ENCODE measurements at places on chromosomes 1 and 21.
A peak's percentile ranks its signal among the peaks of the same experiment; 100 is the strongest.

DNA sequence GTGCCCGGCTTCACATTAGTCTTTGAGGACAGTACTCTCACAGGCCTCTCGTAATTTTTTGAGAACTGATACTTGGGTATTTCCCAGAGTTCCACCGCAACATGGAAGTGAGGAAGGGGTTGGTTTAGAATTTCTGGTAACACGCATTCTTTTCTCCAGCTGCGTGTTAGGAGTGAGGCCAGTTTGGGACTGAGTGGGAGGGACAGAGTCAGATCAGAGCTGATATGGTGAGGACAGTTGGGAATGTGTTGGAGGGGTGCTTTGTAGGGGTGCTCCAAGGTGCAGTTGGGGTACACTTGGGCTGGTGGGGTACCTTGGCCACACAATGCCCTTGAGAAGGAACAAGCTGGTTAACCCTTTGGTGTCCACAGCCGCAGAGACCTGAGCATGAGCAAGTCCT is 6.7 kb downstream of the FBXO6 start:
- DNase-seq, result no peak

DNA sequence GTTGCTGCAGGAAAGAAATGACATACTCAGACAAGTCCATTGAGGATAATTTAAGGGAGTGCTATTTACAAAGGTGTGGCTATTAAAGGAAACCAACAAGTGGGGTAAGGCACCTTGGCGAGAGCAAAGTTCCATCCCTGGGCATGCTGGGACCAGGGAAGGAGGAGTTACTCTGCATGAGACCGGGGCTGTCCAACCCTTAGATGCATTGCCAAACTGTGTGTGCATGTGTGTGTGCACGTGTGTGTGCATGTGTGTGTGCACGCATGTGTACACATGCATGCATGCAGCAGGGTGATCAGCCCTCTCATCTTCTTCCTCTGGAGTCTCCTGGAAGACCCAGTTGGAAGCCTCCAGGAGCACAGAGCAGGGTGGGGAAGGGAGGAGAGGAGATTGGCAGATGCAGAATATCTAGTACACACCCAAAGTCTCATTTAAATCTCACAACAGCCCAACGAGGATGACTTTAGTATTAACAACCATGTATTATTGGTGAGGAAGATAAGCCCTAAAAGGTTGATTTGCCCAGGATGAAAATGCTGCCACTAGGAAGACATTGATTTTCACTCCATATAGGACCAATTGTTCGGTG is 72.2 kb upstream of the CD34 start:
- DNase-seq, result no peak

GRCh38 chr1:188652678-188653077 is 1823.9 kb downstream of the PLA2G4A start:
- DNase-seq, result no peak

- peak; percentile 30 for DNase-seq
Observed at GRCh38 chr1:59814901-59815825, at the start of gene HOOK1. Gene HOOK1 (plus strand): TSS chr1:59814949. CDS start chr1:59815118, 169 bp downstream.

- no peak for DNase-seq
Observed at GRCh38 chr1:30417701-30418046, 305.7 kb downstream of the MATN1 start.

All from NCI-H2081 (cell line).